ENCODE measurements at places on chromosomes 3 and 15. TPM values are rescaled to one million over a fixed set of nuclear protein-coding genes. Genes with fewer than 3 reads are reported as not detected.
A peak's percentile ranks its signal among the peaks of the same experiment; 100 is the strongest.

The UBA3 gene
- total RNA-seq = 84.2 TPM

DNA sequence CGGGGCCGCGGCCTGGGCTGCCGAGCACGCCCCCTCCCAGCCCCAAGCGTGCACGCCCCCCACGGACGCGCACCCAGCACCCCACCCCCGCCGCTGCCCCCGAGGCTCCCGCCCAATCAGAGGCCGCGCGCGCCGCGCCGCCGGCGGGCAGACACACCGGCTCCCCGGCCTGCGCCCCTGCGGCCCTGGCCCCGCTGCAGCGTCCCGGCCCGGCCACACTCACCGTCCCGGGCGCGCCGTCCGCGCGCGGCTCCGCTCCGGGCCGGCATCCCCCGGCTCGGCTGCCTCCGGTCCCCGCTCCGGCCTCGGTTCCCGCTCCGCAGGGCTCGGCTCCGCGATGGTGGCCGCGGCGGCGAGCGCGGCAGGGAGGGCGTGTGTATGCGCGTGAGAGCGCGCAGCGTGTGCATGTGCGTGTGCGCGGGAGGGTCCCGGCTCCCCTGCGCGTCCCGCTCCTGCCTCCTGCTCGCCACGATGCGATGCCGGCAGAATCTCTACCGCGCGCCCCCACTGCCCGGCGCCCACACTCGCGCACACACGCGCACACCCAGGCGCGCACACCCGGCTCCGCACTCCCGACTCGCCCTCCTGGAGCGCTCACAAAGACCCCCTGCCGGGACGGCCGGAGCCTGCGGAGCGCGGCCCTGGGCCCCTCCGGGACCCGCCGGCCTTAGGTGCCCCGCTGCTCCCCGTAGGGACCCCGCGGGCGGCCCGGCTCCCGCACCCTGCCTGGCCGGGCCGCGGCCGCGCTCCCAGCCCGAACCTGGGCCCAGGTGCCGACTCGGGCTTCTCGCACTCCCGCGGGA, 186.5 kb upstream of the LINGO1 start:
- H3K27me3 ChIP-seq = peaks cover 98% of the 10 kb centered on the region
- peak overlapping the region; percentile 60 for H3K4me3 ChIP-seq
- H3K27ac ChIP-seq = no peak overlapping the region
- peaks cover 17% of the 10 kb centered on the region for H3K4me1 ChIP-seq

DNA sequence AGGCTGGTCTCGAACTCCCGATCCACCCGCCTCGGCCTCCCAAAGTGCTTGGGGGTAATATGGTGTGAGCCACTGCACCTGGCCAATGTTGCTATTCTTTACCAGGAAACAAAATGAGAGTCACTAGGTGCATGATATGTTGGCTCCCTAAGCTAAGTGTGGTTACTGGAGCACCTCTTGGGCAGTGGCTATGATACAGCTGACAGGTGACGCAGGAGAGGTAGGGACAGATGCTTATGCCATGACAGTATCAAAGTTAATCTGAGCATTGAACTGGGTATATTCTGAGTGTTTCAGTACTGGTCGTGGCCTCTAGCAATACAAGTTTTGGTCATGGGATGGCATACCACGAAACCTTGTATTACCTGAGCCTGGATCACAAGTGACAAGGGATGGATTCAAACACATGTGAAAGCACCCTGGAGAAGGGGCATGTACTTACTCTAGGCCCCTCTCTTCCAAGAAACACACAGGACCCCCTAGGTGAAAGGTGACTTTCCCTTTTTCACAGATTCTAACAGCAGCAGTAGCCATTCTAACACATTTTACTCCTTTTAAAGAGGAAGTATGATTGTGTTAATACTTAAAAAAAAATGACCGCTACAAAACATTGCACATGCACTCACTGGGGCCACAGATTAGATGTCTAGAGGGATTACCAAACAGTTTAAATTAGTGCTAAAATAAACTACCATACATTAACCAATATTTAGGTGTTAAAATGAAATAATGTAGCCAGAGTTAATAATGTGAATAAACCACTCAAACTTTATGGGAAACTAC, 467.3 kb downstream of the SHQ1 start:
- H3K27ac ChIP-seq = no peak overlapping the region
- peaks cover 23% of the 10 kb centered on the region for H3K36me3 ChIP-seq
- no peak overlapping the region for H3K4me3 ChIP-seq

DNA sequence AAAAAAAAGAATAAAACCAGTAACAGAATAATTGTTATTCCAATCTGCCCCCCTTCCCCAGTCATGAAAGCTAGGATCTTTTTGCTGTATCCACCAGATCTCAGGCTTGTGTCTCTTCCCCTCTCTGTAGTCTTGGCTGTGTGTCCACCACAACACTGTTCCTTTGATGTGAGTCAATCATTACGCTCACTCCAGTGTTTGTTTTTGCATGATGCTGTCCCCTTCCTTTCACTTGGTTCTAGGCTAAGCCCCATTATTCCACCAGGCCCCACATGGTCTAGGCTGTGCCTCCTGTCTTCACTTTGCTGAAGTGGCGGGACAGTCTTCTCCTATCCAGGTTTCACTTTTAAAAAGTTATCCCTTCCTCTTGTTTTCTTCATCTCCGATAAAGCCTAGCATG, 13.6 kb downstream of the ACKR2 start:
- no peaks in the 10 kb centered on the region for H3K4me1 ChIP-seq
- no peak for DNase-seq
- no peak overlapping the region for H3K4me3 ChIP-seq
- no peak overlapping the region for H3K27ac ChIP-seq

DNA sequence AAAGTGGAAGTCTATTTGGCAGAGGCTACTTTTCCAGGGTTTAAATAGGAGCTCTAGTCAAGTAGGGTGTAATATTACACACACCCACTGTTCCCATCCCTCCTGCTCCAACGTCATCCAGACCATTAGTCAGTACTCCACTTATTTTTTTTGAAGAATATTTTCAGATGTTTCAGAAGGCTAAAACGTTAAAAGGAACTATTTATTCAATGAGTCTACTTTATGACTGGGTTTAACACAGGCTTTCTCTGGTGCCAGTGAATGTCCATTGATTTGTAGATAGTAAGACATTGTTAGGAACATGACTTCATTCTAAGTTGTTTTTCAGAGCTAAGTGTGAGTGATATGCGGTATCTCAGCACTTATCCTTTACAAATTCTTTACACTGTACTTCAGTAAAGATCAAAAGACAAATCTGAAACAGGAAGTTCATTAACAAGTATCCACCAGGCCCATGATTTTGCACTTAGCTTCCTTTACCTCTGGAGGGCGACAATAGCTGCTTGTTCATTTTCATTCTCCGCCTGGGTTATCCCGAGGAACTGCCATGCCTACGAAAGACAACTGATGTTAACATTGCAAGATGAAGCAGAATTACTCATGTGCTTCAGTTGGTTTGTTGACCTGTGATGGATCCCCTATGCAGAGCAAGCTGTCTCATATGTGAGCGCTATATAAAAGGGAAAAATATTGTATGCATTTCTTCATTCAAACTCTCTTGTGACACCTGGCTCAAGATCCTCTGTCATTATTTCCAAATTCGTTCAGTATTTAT, 158.7 kb downstream of the USP13 start:
- no peaks in the 10 kb centered on the region for H3K27me3 ChIP-seq
- no peak overlapping the region for H3K27ac ChIP-seq
- H3K4me3 ChIP-seq = no peak overlapping the region
- no peak for DNase-seq
- no peaks in the 10 kb centered on the region for H3K4me1 ChIP-seq
- H3K36me3 ChIP-seq = no peaks in the 10 kb centered on the region

DNA sequence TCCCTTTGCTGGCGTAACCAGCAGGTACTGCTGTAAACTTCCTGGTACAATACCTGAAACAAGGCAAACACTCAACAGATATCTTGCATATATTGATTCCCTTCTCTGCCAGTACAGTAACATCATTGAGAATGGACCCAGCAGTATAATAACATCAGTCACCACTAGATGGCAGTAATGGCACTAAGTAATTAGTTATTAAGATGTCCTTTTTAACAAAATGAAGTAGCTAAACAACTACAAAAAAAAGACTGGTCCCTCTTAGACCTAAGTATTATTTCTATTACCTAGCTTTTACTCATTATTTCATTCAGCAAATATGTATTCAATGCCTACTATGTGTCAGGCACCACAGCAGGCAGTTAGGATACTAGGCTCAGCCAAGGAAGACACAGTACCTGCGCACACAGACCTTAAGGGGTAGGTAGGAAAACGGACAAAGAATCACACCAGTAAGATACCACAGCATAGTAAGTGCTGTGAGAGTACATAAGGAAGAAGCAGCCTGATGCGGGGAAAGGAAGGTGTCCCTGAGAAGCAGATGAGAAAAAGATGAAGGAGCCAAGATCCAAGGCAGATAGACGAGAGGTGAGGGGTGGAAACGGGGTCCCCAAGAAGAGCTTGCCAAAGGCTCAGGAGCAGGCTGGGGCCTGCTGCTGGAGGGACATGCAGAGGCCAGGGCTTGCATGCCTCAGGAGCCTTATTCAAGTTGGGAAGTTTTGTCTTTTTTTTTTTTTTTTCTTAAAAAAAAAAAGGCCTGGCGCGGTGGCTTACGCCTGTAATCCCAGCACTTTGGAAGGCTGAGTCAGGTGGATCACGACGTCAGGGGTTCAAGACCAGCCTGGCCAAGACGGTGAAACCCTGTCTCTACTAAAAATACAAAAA, 102.7 kb upstream of the CHD2 start:
- no peaks in the 10 kb centered on the region for H3K27me3 ChIP-seq
- no peak for DNase-seq
- no peak overlapping the region for H3K27ac ChIP-seq
- no peaks in the 10 kb centered on the region for H3K36me3 ChIP-seq
- peaks cover 11% of the 10 kb centered on the region for H3K4me1 ChIP-seq

GRCh38 chr15:31027910-31028578, 36.6 kb upstream of the MTMR10 start:
- no peaks in the 10 kb centered on the region for H3K36me3 ChIP-seq
- H3K4me3 ChIP-seq = no peak overlapping the region
- no peak for DNase-seq
- no peak overlapping the region for H3K27ac ChIP-seq
- H3K4me1 ChIP-seq = peaks cover 23% of the 10 kb centered on the region

The DNAH12 gene
- total RNA-seq = 0.16 TPM

The MPI gene
- 52.3 TPM for total RNA-seq

GRCh38 chr15:69783211-69783610, 314.5 kb downstream of the TLE3 start:
- H3K4me1 ChIP-seq = peaks cover 5% of the 10 kb centered on the region
- DNase-seq = no peak
- peaks cover 80% of the 10 kb centered on the region for H3K27me3 ChIP-seq
- no peaks in the 10 kb centered on the region for H3K36me3 ChIP-seq
- no peak overlapping the region for H3K4me3 ChIP-seq
- no peak overlapping the region for H3K27ac ChIP-seq

The ZNF80 gene
- not detected for total RNA-seq

DNA sequence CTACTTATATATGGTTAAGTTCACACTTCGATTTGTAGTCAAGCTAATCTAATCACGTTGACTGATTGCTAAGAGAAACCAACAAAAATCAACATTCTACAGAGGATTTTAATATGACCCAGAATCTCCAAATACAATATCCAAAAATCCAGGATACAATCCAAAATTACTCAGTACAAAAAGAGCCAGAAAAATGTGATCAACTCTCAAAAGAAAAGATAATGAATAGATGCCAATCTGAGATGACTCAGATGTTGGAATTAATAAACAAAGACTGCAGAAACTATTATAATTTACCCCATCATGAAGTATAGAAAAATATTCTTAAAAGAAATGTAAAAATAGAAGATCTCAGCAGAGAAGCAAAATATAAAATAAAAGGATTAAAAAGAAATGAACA, 22.3 kb downstream of the HACL1 start:
- no peaks in the 10 kb centered on the region for H3K27me3 ChIP-seq
- H3K36me3 ChIP-seq = peaks cover 68% of the 10 kb centered on the region
- H3K27ac ChIP-seq = no peak overlapping the region
- DNase-seq = no peak

The CPLX3 gene
- 1.2 TPM for total RNA-seq

- no peak overlapping the region for H3K27ac ChIP-seq
- no peaks in the 10 kb centered on the region for H3K36me3 ChIP-seq
- no peak for DNase-seq
- H3K4me1 ChIP-seq = peaks cover 21% of the 10 kb centered on the region
- peak overlapping the region; percentile 68 for H3K4me3 ChIP-seq
- H3K27me3 ChIP-seq = peaks cover 46% of the 10 kb centered on the region
These were observed 1.6 kb downstream of the PTX3 start for GRCh38 chr3:157438194-157438730.

DNA sequence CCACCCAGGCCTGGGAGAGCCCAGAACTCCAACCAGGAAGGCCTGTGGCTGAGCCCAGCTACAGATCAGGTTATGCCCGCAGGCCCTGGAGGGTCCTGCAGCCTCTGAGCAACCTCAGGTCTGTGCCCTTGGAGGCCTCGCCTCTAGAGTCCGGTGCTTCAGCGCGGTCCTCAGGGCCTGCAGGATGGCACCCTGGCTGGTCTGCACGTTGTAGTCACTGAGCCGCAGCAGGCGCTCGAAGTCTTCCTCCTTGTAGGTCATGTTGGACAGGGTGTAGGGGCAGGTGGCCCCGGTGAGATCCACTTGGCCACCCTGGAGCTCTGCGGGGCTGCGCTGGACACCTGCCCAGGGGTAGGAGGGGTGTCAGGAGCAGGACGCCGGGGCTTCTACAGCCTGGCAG, 25.8 kb downstream of the PLA2G4D start:
- peaks cover 3% of the 10 kb centered on the region for H3K4me1 ChIP-seq
- DNase-seq = no peak
- no peak overlapping the region for H3K27ac ChIP-seq
- no peak overlapping the region for H3K4me3 ChIP-seq

The SCAANT1 gene
- total RNA-seq = not detected

The NECTIN3 gene
- 7.6 TPM for total RNA-seq

DNA sequence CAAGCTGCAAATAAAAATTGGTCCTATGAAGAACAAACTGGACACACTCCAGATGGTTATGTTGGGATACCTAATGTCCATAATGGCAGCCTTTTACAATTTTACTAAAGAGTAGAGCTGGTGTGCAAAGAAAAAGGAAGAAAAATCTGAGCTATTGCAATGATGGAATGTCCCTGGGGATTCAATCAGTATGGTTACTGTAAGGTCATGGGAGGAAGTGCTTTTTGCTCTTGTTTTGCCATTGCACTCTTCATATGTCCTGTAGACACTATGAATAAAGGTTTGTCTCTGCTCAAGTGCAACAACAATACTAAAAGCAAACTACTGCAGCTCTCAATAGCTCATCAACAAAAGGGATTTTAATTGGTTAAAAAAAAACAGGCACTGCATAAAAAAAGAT, 5.4 kb downstream of the PFN2 start:
- no peak overlapping the region for H3K27ac ChIP-seq
- H3K4me1 ChIP-seq = peaks cover 78% of the 10 kb centered on the region
- H3K27me3 ChIP-seq = no peaks in the 10 kb centered on the region
- H3K36me3 ChIP-seq = peaks cover 15% of the 10 kb centered on the region

The SPINK8 gene
- total RNA-seq = not detected

The FOXB1 gene
- total RNA-seq = not detected

- no peaks in the 10 kb centered on the region for H3K4me1 ChIP-seq
- no peaks in the 10 kb centered on the region for H3K36me3 ChIP-seq
- no peak overlapping the region for H3K4me3 ChIP-seq
- no peak for DNase-seq
- H3K27me3 ChIP-seq = no peaks in the 10 kb centered on the region
These were observed 360.2 kb downstream of the EPHB1 start for GRCh38 chr3:135155228-135155627.

The RPS27L gene
- total RNA-seq = 165 TPM

The GNAT1 gene
- not detected for total RNA-seq

The SERINC4 gene
- 0.44 TPM for total RNA-seq

The IFT122 gene
- 16.5 TPM for total RNA-seq

GRCh38 chr3:175287361-175287963, 428.3 kb downstream of the NAALADL2 start:
- H3K4me3 ChIP-seq = no peak overlapping the region
- DNase-seq = no peak
- peaks cover 7% of the 10 kb centered on the region for H3K4me1 ChIP-seq
- no peaks in the 10 kb centered on the region for H3K36me3 ChIP-seq

Measured in left ventricle myocardium inferior (tissue), 1 donor.